ENCODE measurements at places on chromosomes 5 and 9. TPM values are rescaled to one million over a fixed set of nuclear protein-coding genes. Genes with fewer than 3 reads are reported as not detected.

Gene CCDC187
- total RNA-seq, result not detected

Gene GMCL2
- total RNA-seq, result not detected

Gene AJM1
- 35.6 TPM for total RNA-seq

Gene PCDHB8
- total RNA-seq, result not detected

Gene IL13
- 1.4 TPM for total RNA-seq

Data from natural killer cell (primary cell).